Stimulated activated CD4-positive, alpha-beta T cell treated with anti-CD3 and anti-CD28 coated beads, Interleukin-4, amount 100 ng/mL, for 1 hour (primary cell): ENCODE measurements at places on chromosomes 6 and 20.

GRCh38 chr6:155120034-155120433, 124.9 kb downstream of the TIAM2 start:
- DNase-seq: no peak

DNA sequence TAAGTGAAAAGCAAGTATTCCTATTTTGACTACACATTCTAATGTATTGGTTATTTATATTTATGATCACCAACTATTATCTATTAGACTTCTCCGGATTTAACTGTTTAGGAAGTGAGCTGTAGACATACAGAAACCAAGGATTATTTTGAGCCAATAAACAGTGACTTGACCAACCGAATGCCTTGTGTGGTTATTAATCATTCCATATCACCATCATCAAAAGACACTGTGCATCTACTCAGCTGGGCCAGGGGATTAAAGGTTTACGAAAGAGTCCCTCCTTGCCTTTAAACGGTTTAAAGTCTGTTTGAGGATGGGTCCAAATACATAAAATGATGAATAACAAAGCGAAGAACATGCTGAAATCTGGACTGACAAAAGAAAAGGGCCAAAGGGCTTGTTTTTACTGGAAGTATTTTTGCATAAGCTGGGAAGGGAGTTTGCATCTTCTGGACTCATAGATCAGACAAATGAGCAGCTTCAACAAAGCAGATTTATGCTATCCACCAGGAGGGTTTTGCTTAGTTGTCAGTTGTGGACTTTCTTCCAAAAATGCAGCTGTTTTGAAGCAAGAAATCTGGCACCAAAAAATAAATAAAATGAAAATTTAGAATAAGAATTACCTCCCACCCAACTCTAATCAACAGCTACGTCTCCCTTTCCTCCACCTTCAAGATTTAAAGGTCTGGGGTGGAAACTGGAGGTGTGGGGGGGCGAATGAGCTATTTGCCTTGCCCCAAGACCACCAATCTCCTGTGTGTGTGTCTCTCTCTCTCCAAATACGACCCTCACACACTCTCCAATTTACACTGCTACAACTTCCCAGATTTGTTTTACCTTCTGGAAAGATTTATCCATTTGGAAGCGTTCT, 33.6 kb upstream of the ID4 start:
- no peak for DNase-seq

- no peak for DNase-seq
Measured at GRCh38 chr6:16737925-16738324, 23.3 kb downstream of the ATXN1 start.

DNA sequence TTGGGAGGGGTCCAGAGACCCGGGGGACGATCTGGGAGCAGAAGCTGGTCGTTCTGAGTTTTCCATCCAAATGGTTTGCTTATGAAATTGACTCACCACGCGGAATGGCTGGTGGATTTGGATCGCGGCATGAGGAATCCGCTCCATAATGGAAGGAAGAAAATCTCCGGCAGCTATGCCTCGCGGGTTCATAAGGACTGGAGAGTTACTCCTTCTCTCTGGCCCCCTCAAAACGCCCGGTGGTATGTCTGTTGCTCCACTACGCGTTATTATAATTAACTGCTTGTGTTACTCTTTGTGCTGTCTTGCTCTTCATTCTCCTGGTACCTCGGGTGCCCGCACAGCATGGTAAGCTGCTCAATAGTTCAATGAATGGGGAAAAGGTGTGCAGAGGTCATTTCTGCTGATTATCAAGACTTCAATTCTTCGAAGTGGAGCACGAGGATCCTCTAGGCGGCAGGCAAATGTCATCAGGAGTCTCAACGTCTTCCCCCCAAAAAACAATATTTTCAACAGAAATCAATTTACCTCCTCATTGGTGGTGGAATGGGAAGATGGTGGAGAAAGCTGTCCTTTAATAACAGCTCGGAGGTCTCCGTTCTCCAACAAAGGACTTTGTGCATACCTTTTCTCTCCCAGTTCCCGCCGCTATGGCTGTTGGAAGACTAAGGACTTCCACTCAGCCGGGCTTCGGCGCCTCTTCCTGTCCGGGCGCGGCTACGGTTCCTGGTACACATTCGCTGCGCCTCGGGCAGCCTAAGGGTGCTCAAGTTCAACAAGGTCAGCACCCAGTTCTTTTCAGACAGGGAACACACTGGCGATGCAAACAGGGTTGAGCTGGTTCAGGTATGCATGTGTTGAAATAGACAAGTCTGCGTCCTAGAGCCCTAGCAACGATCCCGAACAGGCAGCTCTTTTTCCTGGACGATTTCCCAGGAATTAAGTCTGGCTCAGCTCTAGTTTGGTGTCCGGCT, 9.2 kb upstream of the PRSS16 start:
- DNase-seq: no peak
